Renal cortex interstitium (tissue), 15 donors: ENCODE measurements at places on chromosomes 4 and X. TPM values are rescaled to one million over a fixed set of nuclear protein-coding genes. Genes with fewer than 3 reads are reported as not detected.
A peak's percentile ranks its signal among the peaks of the same experiment; 100 is the strongest.

GRCh38 chr4:88879991-88880390, 177.0 kb downstream of the FAM13A start:
- no peak for DNase-seq

The LANCL3 gene
- 0.10 TPM for polyA plus RNA-seq

- no peak for DNase-seq
Measured at GRCh38 chr4:6275898-6276806, 6.5 kb downstream of the WFS1 start.

GRCh38 chr4:61201961-61202637, 2.0 kb downstream of the ADGRL3 start:
- DNase-seq: peak; percentile 19

The FAM13A gene
- polyA plus RNA-seq: 48.8 TPM

- DNase-seq: no peak
Measured at GRCh38 chrX:8748855-8749254, 16.9 kb upstream of the ANOS1 start.

- DNase-seq: no peak
Measured at GRCh38 chrX:63566856-63567255, 215.7 kb upstream of the SPIN4 start.

- DNase-seq: no peak
Measured at GRCh38 chr4:2257361-2258081, 4.4 kb downstream of the MXD4 start.

The RBPJ gene
- polyA plus RNA-seq: 85.2 TPM

GRCh38 chr4:28890949-28891775, 1829.0 kb upstream of the PCDH7 start:
- DNase-seq: no peak

DNA sequence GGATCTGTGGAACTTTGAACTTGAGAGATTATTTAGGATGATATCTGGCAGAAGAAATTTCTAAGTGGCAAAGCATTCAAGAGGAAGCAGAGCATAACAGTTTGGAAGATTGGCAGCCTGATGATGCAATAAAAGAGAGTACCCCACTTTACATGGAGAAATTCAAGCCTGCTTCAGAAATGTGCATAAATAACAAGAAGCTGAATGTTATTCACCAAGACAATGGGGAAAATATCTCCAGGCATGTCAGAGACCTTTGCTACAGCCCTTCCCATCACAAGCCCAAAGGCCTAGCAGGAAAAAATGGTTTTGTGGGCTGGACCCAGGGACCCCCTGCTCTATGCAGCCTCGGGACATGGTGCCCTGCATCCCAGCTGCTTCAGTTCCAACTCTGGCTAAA, 420.8 kb downstream of the DTHD1 start:
- no peak for DNase-seq

- peak; percentile 28 for DNase-seq
Measured at GRCh38 chr4:173264684-173265185, 69.4 kb downstream of the HMGB2 start.

- DNase-seq: no peak
Measured at GRCh38 chr4:138573246-138573645, 331.1 kb upstream of the SLC7A11 start.

DNA sequence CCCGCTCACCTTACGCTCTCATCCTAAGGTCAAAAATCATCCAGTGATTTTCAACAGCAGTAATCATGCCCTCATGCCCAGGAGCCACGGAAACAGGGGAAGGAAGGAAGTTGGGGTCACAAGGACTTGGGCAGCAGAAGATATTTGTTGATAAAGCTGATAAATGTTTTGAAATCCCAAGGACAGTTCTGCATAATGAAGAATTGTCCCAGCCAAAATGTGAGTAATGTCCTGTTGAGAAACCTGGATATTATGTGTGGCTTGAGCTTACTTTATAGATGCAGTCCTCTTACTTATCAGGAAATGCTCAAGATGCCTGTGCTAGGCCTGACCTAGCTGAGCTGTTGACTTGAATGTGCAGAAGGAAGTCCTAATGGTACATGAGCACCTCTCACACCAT, 263.0 kb upstream of the ZFP42 start:
- no peak for DNase-seq

DNA sequence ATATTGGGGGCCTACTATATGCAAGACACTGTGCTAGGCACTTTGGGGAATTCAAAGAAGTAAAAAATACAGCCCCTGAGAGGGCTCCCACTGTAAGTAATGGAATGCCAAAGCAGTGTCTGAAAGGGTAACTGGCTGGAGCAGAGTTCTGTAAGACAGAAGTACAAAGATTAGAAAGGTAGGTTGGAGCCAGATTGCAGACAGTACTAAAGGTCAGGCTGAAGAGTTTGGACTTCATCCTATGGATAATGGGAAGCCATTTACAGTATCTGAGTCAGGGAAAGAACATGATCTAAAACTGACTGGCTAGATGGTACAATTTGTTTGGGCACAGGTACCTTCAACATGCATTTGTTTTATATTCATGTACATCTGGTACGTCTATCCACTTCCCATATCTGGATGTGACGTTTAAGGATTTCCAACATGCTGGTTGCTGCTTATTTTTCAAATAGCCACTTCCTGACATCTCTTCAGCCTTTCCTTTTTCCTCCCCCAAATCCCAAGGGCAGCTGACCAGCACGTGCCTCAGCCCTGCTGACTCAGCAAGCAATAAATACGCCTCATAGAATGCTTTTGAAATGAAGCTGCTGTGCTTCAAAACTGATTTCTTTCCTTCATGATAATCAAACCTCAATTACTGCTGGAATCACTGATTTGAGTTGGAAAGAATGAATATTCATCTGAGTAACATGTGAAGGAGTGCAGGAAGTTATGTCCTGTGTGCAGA, 9.5 kb downstream of the ENOX2 start:
- no peak for DNase-seq

- DNase-seq: no peak
Measured at GRCh38 chr4:184568770-184569169, 80.5 kb downstream of the CASP3 start.
